NCI-H1092 treated with DMSO at 0.1 percent for 48 hours (cell line): ENCODE measurements at places on chromosomes 2 and 18.

GRCh38 chr2:230885463-230886130 lies 20.9 kb downstream of the ITM2C start:
- DNase-seq, result no peak

DNA sequence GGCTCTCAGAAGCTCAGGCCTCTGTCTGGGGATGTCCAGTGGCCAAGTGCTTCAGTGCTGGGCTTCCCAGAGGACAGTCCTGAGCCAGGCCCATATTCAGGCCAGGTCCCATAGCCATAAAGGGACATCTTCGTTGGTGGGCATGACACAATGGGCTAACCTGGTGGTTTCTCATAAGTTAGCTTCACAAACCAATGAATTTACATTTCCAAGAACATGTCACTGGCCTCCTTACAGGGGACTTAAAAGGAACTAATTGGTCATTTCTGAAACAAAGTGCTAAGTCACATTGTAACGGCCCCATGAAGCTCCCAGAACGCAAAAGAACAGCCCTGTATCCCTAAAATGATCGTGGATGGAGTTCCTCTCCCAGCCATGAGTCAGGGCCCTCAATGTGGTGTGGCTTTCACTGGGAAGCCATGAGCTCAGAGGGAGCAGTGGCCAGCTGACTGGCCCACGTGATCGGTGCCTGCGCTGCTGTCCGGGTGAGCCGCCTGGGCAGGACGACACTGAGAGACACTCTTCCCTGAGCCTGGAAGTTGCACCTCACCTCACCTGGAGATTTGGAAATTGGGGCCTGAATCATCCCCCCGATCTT lies 163.7 kb upstream of the APCDD1 start:
- no peak for DNase-seq

DNA sequence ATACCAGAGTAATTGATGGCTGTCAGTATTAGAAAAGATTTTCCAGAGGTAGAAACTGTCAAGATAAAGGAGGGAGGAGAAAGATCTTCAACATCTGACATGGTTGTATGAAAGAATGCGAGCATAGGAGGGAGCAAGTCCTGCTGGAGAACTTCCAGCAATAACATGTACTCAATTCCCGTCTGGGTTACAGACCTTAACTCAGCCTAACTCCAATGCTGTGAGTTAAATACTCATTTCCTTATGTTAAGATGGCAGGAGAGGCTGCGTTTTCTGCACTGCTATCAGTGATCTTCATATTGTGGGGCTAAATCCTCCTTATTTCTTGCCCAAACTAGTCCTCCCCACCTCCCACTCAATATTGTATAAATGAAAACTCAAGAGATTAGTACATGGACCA lies 6.7 kb upstream of the CERS6 start:
- no peak for DNase-seq

- no peak for DNase-seq
Measured at GRCh38 chr2:215528555-215528954, 92.7 kb upstream of the FN1 start.

GRCh38 chr2:172031536-172031935 lies 31.8 kb downstream of the METAP1D start:
- DNase-seq, result no peak

DNA sequence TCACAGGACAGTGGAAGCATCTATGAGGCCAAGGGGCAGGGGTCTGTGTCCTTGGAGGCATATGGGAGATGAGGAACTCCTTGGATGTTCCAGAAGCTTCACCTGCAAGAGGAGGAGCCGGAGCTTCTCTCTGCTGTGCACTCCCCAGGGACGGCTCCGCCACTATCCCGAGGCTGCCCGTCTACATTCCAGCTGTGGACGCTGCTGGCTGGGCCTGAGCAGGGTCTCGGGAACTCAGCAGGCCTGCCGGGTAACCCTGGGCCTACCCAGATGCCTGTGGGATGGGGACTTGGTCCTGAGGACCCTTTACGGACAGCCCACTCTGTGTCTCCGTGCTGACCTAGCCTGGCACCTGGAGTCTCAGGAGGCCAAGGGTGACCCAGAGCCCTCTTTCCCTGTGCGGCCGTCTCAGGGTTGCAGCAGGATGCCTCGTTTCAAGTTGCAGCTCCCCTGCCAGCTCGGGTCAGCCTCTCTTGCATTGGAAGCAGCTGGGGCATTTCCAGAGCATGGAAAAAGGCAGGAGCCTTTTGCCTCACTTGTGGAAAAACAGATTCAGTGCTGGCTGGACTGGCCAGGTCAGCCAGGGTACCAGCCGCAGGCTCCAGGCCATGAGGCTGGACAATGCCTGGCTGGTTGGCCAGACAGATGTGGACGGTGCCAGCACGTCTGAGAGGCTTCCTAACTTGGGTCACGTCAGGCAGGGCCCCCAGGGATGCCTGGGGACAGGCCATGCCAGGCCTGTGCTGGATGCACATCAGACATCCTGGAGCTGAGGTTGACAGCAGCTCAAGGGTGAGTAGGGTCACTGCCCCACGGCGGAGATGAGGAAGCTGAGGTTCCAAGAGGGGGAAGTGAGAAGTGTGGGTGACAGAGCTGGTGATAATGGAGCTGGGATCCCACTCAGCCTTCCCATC lies 41.5 kb downstream of the SCTR start:
- DNase-seq, result no peak

DNA sequence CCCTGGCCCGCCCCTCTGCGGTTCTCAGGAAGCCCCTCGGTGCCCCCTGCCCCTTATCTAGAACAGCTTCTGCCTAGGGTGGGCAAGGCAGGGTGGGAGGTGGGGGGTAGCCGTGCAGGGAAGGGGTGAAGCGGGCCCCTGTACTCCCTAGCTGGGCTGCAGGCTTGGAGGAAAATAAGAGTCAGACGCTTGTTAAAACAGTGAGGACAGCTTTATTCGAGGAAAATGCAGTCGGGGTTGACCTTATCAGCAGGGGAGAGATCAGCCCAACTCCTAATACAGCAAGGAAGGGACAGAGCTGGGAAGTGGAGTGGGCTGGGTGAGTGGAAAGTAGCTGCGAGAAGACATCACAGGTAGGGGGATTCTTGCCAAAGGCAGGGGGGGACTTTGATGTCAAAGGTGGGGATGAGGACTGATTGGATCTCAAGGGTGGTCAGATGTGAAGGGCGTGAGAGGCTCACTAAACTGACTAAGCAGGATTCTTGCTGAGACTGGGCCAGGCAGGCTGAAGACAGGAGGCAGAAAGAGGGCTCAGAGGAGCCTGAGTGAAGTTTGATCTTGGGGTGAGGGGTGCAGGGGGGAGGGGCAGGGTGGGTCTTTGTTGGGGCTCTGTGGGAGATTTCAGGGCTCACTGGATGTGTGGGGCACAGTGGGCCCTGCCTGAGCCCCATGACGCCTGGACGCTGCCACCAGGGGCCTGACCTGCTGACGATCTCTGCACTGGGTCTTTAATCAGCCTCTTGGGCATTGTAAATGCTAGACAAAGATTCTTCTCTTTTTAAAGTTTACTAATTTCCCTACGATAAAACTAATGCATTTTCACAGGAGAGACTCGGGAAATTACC lies 29.9 kb downstream of the HPCAL1 start:
- DNase-seq, result no peak

DNA sequence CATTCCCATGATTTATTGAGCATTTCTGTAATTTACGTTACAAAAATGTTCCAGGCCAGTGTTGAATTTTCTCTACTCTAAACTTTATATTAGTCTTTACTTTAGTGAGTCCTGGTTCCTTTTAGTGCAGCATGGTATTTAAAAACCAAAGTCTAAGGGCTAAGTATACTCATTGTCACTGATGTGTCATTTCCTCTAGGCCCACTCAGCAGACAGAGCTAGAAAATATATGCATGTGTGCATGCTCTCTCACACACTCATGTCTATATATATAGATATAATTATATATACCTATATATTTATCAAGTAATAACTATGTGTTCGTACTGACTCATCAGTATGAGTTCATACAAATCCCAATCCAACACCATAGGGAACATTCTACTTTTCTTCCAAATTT lies 132.5 kb upstream of the SLC8A1 start:
- no peak for DNase-seq

- DNase-seq, result no peak
Measured at GRCh38 chr2:160427629-160428404, 65.8 kb downstream of the RBMS1 start.

- no peak for DNase-seq
Measured at GRCh38 chr18:79334496-79335233, 61.1 kb upstream of the NFATC1 start.

DNA sequence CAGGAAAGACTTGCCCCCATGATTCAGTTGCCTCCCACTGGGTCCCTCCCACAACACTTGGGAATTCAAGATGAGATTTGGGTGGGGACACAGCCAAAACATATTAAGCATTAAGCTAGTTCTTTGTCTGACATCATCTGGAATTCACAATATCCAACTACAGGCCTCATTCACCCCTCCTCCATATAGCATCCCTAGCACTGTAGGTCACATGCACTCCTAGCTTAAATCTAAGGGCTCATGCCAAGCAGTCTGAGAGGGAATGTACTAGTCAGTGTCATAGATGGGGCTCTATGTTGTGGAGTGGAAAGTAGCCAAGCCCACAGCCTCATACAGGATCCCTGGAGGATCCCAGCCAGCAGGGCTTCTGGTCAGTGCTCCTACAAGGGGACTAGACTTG lies 92.1 kb downstream of the IRS1 start:
- DNase-seq, result no peak

GRCh38 chr18:2354292-2354691 lies 217.0 kb downstream of the METTL4 start:
- DNase-seq, result no peak

DNA sequence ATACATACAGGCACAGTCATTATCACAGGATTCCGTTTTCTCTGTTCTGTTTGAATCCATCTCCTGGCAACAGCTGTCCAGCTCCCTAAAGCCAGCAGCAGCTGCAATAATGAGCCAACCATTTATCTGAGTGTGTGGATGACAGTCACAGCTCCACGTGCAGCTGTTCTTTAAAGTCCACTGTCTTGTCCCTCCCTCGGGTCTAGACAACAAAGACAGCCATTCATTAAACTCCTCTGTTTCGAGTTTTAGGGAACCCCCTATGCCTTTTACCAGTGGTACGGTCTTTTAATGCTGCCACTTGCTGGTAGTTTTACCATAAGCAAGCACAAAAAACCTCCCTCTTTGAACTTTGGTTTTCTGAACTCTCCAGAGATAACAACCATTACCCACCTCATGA lies 16.0 kb upstream of the MSGN1 start:
- no peak for DNase-seq

DNA sequence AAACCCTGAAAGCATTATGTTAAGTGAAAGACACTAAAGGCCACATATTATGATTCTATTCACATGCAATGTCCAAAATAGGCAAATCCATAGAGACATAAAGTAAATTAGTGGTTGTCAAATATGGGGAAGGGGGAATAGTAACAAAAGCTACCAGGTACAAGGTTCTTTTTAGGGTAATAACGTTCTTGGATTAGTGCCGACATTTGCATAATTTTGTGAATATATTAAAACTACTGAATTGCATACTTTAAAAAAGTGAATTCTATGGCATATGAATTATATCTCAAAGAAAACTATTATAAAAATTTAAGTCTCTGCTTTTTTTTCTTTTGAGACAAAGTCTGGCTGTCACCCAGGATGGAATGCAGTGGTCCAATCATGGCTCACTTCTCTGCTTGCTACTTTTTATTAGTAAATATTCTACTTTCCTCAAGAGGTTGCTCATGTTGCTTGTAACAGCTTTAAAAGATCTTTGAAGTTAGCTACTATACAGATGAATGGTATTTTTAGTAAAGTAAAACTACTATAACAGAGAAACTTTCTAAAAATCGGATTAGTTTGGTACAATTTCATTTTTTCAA lies 2.5 kb downstream of the SESTD1 start:
- no peak for DNase-seq

DNA sequence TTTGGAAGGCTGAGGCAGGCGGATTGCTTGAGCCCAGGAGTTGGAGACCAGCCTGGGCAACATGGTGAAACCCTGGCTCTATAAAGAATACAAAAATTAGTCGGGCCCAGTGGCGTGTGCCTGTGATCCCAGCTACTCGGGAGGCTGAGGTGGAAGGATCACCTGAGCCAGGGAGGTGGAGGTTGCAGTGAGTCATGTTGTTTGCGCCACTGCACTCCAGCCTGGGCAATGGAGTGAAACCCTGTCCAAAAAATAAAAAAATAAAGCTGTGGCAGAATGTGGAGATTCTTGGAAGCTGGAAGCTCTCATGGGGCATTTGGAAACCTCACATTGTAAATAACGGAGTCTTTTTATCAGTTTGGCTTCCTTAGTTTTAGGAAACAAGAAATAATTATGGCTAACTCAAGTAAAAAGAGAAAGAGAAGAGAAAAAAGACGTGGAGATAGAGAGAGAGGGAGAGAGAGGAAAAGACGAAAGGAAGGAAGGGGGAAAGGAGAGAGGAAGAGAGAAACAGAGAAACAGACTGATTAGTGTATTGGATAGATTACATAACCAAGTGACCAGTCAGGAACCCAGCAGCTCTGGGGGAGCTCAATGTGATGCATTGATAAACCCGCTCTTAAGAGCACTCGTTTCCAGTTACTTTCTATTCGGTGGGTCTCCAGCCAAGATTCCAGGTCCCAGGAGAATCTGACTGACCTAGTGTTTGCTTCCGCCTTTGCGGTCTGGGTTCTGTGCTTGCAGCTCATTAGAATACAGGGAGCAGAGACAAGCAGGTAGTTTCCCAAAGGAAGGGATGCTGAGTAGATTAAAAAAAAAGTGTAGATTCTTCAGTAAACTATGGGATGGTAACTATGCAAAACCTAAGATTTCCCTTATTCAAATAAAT lies 1.1 kb upstream of the SPAST start:
- DNase-seq, result peak; percentile 39

DNA sequence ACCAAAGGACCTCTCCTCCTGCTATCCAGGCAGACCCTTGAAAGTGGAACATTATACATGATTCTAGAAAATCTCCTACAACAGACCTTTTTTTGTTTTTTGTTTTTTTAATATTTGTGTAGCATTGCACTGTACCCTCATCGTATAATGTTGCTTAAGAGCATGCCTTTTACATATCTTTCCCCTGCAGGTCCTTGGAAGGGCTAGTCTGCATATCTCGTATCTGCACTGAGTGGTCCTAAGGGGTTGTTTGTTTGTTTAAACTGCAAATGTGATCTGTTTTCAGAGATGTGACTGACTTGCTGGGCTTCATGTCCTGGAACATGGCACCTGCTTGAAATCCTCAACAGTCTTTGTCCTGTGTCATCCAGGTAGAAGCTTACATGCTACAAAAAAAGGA lies 204.1 kb downstream of the FAM210A start:
- DNase-seq, result no peak

- no peak for DNase-seq
Measured at GRCh38 chr2:195408811-195409210, 248.2 kb upstream of the SLC39A10 start.

GRCh38 chr18:32906506-32907310 lies 133.9 kb upstream of the KLHL14 start:
- no peak for DNase-seq

DNA sequence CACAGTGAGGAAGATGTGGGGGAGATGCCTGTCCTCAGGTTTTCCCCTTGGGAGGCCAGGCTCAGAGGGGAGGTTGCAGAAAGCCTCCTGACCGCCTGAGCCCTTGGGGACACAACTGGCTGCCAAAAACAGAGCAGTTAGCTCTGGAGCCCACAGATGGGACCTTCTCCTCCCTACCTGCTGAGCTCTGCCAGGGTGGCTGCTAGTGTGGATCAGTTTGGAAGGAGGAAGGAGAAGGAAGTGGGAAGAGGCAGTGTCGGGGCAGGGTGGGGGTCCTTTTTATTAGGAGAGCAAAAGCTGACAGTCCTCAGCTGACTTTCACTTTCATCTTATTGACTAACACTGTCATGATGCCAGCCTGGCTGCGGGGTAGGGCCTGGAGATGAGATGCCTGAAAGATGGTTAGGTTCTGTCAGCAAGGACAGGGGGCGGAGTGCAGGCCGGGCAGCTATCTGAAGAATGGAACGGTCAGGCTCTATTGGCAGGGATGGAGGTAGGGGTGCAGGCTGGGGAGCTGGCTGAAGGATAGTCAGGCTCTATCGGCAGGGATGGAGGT lies 188.5 kb upstream of the HDAC4 start:
- DNase-seq, result no peak
